ENCODE measurements at places on chromosomes 7 and 10. TPM values are rescaled to one million over a fixed set of nuclear protein-coding genes. Genes with fewer than 3 reads are reported as not detected.

CYP17A1 gene
- total RNA-seq = 4.0 TPM

DNA sequence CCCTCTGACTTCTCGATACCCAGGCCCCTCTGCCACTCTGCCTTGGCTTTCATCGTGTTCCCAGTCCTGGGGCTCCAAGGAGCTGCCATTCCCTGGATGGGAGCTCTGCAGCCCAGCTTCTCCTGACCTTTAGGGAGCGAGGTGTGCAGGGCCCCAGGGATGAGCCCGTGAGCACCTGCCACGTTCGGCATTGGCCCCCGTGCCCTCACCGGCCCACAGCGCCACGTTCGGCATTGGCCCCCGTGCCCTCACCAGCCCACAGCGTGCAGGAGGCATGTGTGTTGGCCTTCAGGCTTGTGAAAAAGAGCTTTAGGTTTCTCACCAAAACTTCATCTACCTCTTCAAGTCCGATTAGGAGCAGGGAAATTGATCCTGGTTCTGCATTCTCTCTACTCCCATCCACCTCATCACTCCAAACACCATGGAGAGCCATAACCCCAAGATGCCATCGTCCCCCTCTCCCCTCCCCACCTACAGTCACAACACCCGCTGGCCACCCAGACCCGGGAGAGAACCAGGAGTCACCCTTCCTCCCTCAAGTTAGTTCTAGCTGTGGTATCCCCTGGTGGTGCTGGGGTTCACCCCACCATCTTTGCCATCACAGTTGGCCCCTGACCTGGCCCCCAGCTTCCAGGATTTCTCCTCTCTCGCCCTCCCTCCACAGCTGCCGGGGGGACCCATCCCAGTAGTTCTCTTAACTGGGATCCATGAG is 119.4 kb upstream of the NPS start:
- DNase-seq = no peak

- DNase-seq = no peak
These were observed 97.7 kb upstream of the CDCA7L start for GRCh38 chr7:22043367-22043766.

DNA sequence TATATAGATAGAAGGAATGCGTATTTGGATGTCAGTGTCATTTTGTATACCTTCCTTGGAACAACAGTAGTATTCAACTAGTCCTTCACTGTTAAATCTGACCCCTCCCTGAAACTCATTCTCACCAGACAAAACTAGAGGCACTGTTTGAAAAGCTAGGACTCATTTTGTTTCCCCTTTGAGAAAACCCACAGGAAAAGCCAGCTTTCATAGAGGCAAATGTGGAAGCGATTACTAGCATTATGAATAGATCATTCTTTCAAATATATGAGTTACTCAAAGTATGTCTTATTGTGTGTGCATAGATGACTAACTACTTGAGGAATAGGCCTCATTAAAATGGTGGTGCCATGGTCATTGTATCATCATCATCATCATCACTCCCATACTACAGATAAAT is 1.9 kb upstream of the ASB15 start:
- DNase-seq = no peak

GRCh38 chr10:119737823-119738222 is 12.0 kb downstream of the INPP5F start:
- DNase-seq = peak; percentile 86

DNA sequence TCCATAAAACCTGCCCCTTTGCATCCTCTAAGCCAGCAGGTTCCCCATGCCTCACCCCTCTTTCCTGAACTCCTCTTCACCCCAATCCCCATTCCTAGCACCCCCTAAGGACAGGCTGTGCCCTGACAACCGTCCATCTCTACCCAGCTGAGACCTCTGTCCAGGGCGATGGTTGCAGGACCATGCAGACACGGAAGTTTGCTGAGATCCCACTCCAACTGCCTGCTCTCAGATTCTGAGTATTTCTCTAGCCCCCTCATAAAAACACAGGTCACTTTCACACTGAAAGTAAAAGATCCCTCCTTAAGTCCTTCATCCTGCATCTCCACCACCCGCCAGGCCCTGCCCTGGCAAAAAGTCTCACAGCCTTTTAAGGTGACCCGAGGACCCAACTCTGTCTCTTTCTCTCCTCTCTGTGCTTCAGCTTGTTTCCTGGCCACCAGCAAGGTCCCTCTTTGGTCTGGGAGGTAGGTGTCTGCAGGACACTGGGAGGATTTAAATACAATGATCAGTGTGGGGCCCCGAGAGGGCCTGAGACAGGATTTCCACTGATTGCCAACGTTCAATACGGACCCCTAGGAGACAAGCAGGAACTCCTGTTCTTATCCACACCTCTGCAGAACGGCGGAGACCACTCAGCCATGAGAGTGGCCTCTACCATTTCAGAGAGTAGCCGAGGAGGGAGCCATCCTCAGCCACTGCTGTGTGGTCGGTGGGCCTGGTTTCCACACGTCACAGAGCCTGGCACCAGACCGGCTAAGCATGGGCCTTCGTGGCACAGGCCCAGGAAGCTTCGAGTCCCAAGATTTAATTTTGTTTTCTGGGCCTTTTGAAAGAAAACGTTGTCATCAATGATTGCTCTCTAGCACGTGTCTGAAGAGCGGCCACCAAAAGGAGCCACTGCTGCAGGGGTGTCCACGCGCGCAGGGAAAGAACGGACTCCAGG is 27.9 kb downstream of the CALML3 start:
- DNase-seq = no peak

NACAD gene
- total RNA-seq = 0.05 TPM

- peak; percentile 79 for DNase-seq
These were observed 81.8 kb downstream of the SPAG6 start for GRCh38 chr10:22427101-22427500.

DNA sequence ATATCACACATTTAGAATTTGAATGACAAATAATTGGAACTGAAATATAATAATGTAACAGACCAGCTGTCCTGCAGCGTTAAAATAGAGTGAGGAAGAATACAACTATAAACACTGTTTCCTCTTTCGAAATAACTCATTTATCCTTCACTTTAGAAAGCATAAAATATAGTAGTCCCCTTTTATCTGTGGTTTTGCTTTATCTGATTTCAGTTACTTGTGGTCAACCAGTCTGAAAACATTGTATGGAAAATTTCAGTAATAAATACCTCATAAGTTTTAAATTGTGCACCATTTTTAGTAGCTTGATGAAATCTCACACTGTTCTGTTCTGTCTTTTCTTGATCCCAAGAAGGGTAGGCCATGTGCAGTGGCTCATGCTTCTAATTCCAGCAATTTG is 31.7 kb downstream of the POLR1F start:
- no peak for DNase-seq

DNA sequence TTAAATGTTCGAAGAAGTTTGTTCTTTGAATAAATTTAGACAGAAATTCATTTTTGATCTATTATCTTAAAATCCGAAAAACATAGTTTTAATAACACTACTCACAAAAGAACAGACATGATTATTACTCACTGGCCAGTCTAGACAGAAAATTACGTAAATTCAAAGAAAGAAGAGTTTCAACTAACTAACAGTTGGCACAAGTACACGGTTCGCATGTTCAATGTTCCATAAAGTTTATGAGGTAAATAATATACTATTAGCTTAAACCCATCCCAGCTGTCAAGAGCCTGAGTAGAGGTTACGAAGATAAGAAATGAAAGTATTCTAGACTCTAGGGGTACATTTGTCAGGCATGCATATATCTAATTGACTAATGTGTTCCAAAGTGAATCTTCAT is 151.8 kb upstream of the ASAH2 start:
- DNase-seq = no peak

TEX47 gene
- total RNA-seq = not detected

DNA sequence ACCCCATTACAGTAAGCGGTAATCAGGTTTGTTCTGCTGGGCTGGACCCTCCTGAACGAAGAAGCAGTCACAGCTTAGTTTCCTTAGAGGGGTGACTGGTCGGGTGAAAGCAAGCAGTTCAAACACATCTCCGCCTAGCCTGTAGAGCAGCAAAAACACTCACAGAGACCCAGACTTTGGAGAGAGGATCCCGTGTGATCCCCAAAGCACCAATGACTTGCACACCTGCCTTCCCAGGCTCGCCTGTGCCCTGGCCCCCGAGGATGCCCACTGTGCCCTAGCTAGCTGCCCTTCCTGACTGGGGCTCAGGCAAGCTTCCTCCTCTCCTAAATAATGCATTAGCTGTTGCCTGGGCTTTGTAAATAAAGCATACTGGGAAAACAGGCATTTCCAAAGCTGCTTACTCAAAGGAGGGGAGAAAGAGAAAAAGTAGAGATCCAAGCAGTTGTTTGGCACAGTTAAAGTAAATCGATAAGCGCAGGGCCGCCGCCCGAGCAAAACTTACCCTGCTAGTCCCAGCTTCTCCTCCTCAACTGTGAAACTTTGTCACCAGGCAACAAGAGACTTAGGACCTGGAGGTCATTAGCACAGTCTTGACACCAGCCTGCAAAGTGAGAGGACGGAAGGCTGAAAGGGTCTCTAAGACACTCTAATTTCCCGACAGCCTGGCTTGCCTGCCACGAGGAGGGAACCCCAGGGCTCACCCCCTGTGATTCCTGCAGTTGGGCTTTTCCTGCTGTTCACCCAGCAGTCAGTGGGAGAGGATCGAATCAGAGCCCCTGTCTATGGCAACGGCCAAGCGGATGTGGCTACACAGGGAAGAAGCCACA is 4.8 kb downstream of the LRRC18 start:
- DNase-seq = no peak

- no peak for DNase-seq
These were observed 42.0 kb downstream of the GNA12 start for GRCh38 chr7:2802101-2802500.

NMT2 gene
- total RNA-seq = 26.1 TPM

MALRD1 gene
- not detected for total RNA-seq

FZD1 gene
- total RNA-seq = 3.7 TPM

DNA sequence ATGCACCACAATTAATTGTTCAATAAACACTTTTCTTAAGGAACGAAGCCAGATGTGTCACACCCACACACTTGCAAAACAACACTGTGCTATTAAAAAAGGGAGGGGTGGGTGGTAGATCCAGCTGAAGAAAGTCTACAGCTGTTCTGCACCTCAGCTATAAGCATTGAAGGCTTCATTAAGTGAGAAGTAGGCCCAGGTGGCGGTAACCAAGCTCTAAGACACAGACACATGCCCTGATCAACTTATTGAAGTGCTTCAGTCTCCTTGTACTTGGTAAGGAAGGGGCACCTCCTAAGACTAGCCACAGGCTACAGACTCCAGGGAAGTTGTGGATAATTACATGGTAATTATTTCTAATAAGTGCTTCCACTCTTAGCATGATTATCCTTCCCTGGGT is 4.5 kb upstream of the CPVL start:
- no peak for DNase-seq

AKR1C8 gene
- total RNA-seq = not detected

- no peak for DNase-seq
These were observed 222.9 kb downstream of the CHRM2 start for GRCh38 chr7:137091396-137091795.

CALHM3 gene
- total RNA-seq = 0.49 TPM

- DNase-seq = no peak
These were observed 10.9 kb upstream of the FIS1 start for GRCh38 chr7:101255796-101256195.

- no peak for DNase-seq
These were observed 721 bp downstream of the ARL3 start for GRCh38 chr10:102713539-102713813.

GRCh38 chr7:99459087-99459486 is 6.9 kb downstream of the ATP5MF start:
- DNase-seq = no peak

LRRC61 gene
- 12.0 TPM for total RNA-seq

DNA sequence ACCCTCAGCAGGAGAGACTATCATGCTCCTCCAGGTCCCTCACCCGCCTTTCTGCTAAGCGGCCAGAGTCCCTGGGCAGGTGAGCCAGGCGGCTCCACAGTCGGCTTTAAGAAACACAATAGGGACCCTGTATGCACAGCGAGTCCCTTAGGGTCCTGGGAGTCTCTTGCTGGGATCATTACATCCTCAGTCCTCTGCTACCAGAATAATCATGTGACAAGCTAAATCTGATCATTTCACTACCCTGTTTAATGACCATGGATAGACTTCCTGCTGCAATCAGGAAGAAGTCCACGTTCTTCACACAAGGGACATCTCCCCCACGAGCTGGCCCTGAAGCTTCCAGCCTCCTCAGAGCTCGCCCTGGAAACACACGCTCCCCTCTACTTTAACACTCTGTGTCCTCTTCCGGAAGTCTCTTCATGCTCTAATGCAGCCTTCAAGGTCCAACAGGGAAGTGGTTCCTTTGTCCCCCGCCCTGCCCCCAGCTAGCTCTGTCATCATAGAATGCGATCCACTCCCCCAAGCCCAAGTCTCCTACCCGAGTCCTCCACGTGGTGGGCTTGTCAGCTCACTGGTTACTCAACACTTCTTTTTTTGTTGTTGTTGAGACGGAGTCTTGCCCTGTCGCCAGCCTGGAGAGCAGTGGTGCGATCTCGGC is 101.5 kb downstream of the RNF216 start:
- no peak for DNase-seq

GRCh38 chr10:6721480-6721879 is 141.4 kb upstream of the PRKCQ start:
- peak; percentile 37 for DNase-seq

ADGRA1 gene
- total RNA-seq = not detected

LRMDA gene
- total RNA-seq = 4.8 TPM

GRCh38 chr7:107119376-107120105 is 49.3 kb upstream of the HBP1 start:
- DNase-seq = no peak

DNA sequence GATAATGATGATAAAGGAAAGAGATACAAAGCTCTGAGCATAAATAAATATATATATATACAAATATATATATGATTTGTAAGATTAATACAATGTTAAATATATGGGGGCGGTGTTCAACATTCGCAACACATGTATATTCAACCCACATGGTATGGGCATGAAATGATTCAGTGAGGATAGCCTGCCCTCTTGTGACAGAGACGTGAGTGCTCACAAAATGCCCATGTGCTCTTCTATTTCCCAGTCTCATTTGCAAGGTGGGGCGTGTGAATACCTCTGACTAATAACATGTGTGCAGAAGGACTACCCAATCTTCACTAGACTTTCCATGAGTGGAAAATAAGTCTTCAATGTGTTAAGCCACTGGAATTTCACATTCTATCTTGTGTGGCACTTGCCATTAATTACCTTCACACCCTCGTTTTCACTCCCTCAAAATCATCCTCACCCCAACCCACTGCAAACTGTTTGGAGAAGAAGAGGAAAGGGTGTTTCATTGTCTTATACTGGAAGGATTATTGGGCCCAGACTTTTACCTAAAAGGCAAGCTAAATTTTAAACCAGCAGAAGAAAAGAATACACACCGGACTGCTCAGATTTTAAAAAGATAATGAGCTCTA is 26.9 kb downstream of the ASAH2 start:
- DNase-seq = peak; percentile 65

SYT15 gene
- total RNA-seq = 1.6 TPM

COBL gene
- 19.3 TPM for total RNA-seq

GRCh38 chr10:74518061-74518460 is 308.3 kb upstream of the KAT6B start:
- no peak for DNase-seq

ARHGAP22 gene
- 9.9 TPM for total RNA-seq

TMEM184A gene
- total RNA-seq = 34.8 TPM

- DNase-seq = no peak
These were observed 307.3 kb downstream of the IPMK start for GRCh38 chr10:57960406-57960805.

SLC13A1 gene
- not detected for total RNA-seq

Data from HCT116 (cell line).